ENCODE measurements at places on chromosomes 1 and 21.

DNA sequence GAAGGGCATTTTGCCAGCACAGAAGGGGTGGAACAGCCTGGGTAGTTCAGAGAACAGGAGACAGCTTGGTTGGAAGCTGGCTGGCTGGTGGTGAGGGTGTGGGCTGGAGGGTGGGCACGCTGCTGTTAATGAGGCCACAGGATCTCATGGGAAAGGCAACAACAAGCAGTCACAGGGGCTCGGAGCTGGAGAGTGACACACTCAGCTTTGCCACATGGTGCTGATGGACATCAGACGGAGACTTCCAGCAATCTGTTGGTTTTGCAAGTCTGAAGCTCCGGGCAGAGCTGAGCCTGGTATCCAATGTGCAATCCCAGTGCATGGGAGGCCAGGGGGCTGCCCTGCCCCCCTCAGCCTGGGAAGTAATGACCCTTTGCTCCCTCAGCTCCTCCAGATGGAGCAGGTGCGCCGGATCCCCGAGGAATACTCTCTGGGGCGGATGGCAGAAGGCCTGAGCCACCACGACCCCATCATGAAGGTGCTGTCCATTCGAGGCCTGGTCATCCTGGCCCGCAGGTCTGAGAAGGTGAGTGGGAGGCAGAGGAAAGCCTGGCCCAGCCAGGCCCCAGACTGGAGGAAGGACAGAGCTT, 15.6 kb upstream of the TTC4 start:
- DNase-seq, result no peak

GRCh38 chr1:198491596-198491995, 48.9 kb downstream of the ATP6V1G3 start:
- DNase-seq, result no peak

DNA sequence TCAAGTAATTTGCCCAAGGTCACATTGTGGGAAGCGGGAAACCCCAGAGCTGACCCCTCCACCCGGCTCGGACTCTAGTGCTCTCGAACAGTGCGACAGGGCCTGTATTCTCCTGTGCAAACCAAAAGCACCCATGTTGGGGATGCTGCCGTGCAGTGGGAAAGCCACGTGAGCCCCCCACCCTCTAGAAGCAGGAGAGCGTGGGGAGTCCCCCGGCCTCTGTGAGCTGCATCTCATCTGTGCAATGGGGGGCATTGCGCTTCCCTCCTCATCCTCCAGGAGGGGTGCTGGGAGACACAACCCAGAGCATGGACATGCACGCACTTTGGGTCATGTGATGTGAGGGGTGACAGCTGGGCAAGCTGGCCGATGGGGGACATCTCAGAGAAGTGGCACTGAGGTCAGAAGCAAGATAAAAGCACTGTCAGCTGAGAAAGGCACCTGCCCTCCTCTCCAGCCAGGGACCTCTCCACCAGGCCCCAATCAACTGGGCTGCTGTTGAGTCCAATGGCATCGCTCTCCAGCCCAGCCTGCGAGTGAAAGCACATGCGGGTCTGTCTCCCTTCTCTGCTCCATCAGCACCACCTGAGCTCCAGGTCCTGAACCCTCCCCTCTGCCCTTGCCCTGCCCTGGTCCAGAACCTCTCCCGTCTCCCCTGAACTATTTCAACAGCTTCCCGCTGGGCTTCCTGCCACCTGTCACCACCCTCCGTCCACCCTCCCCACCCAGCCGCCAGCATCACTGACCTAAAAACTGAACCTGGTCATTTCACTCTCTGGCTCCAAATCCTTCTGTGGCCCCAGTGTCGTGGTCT, 76.4 kb upstream of the IFFO2 start:
- DNase-seq, result no peak

DNA sequence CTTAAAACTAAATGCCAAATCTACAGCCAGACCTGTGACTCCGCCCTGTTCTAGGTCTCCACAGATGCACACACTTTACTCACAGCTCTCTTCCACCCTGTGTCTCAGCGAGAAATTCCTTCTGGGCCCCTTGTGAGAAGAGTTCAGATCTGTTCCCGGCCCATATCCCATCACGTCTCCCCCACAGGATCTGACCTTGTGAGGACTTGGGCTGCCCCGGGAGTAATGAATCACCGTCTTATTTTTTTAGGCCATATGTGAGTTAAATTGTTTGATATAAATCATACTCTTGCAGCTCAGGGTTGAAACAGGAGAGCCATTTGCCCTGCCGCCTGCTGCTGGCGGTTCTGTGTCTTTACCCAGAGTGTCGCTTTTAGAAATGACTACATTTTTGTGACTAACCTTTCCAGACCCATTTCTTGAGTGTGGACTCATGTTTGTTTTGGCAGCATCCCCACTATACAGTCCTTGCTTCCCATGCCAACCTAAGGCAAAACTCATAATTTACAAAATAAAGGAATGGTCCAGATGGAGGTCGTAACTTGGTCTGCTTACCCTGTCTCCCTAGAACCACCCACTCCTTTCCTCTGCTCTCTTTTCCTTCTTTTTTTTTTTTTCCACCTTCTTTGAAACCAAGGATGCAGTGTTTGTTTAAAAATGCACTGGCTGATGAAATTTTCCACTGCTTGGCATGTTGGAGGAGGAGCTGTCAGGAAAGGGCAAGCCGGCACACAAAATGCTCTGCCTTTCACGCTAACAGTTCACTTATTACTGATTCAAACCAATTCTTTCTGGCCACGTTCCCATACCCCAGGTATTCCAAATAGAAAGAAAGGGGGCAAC, 98.0 kb upstream of the C1orf105 start:
- peak; percentile 79 for DNase-seq

- no peak for DNase-seq
Observed at GRCh38 chr1:55622074-55622473, 406.9 kb upstream of the USP24 start.

DNA sequence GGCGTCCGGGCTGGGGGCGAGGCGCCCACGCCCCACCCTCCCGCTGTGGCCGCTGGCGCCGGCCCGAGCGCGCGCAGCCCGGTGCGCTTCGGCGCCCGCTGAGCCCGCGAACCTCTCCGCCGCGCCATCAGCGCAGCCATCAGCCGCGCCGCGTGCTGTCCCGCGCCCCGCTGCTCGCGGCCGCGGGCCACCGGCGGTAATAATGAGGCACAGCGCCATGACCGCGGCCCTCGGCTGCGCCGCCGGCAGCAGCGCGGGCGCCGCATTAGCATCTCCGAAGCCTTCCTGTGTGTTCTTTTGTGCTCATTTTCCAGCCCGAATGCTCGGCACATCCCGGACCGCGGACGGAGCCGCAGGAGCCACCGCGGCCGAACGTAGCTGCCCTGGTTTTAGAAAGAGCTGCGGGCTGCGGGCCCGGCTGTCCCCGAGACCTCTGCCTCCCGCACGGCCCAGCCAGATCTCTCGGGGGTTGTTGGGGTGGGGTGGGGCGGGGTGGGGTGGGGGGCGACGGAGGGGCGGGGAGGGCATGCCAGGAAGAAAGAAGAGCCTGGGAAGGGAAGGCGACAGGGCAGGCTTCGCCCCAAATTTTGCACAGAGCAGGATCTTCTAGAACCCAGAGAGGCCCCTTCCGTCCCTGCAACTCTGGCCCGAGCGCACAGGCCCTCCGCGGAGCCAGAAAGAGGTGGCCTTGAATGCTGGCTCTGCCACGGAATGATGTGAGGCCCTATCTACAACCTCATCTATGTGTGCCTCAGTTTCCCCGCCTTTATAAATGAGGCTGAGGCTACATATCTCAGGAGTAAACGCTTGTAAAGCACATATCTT, 55.3 kb downstream of the RRAGC start:
- no peak for DNase-seq

DNA sequence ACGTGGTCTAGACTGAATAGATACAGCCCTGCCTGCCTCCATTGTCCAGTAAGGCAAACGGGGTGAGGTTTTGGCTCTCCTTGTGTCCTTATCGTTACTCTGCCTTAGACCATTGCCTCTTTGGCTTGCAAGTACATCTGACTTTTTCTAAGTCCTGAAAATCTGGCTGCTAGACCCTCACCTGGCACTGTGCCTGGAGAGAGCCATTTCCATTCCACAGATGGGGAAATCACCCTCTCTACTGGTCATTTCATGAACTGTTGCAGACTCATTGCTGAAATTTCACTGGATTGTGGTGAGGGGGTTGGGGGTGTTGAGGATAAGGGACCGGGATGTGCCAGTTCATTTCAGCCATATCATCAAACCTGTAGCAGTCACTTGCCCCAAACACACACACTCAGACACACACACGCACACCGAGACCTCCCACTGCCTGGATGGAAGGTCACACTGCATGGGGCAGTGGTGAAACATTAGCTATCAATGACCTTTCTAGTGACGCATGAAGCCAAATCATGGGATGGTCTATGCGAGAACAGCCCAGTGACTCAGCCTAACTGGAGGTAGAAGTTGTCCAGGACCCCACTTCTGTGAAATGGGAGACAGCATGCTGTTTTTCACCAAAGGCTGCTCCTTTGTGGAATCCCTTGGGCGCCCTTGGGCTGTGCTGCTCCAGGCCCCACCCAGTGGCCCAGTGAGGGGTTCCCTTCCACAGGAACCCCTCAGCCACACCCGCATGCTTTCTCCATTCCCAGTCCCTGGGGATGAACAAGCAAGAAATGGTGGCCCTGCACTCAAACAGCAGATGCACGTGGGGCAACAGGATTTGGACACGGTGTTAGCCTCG, 34.9 kb upstream of the VASH2 start:
- peak; percentile 86 for DNase-seq

GRCh38 chr1:114021665-114022099, 42.4 kb downstream of the OLFML3 start:
- DNase-seq, result no peak

DNA sequence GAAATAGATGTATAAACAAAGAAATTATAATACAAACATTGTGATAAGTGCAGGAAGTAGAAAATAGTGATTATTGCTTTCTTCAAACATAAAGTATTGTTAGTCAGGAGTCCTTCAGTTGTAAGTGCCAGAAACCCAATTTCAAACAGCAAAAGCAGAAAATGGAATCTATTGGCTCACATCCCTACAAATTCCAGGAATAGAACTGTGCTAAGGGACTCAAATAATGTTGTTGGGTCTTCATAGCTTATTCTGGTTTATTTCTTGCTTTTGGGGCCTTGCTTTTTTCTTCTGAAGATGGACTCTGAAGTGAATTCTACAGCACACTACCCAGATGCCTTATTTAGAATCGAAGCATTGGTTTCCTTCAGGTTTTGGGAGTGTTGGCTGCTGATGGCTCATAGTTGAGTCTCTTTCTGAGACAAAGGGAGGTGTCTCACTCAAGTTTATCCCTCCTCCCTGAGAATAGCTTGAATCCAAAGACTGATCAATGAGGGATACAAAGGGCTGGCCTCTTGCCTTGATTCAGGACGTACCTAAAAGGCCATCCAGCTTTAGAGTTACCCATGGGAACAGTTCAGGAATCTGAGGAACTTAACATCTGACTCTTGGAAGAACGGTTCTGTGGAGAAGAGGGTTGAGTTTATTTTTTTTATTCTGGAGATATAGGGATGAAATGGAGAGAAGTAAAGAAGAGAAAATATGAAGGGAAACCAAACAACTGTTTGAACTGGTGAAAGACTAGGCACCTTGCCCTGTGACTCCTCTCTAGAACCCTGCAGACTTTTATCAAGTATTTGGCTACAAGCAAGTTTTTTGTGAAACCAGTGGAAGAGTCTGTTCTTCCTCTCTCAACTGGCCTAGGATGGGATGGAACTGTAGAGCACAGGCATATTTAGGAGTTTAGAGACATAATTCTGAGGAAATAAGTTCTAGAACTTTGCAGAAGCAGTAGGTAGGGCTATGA, 39.0 kb upstream of the ATG4C start:
- DNase-seq, result no peak

DNA sequence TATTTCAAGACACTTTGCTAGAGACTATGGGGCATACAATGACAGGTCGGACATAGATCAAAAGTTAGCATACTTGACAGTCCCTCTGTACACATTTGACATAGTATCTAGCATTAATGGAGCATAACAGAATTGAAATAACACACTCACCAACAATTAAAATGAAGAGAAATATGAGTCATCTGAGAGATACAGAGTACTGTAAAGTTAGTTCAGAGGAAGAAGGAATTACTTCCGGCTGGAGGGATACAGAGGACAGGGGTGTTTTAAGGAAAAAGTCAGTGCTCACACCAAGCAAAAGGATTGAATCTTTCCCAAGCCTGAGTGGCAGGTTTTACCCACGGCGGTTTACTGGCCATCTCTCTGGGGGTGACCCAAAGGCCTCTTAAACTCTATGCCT, 2.4 kb downstream of the ZMYND12 start:
- DNase-seq, result no peak

Measured in left forelimb (tissue), 1 donor.